ENCODE measurements at places on chromosomes 6 and 20.

- no peak for DNase-seq
Measured at GRCh38 chr20:5908981-5909380, 41.4 kb downstream of the TRMT6 start.

GRCh38 chr20:7503501-7503900 is 436.8 kb downstream of the HAO1 start:
- DNase-seq = no peak

DNA sequence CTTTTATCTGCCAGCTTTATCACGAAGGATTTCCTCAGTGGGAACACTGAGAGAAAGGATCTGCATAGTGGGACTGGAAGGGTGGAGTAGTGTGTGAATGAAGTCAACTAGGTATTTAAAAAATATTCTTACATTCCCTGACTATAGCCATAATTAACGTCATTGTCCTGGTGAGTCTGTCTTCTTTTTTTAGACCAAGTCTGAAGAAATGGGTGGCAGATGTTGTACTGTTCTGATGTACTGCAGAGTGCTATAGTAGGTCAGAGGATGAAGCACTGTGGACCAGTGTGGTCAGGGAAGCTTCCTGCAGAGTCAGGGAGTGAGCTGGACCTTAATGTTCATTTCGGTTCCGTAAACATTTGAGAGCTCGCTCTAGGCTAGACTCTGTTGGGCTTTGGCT is 11.9 kb downstream of the TULP4 start:
- no peak for DNase-seq

DNA sequence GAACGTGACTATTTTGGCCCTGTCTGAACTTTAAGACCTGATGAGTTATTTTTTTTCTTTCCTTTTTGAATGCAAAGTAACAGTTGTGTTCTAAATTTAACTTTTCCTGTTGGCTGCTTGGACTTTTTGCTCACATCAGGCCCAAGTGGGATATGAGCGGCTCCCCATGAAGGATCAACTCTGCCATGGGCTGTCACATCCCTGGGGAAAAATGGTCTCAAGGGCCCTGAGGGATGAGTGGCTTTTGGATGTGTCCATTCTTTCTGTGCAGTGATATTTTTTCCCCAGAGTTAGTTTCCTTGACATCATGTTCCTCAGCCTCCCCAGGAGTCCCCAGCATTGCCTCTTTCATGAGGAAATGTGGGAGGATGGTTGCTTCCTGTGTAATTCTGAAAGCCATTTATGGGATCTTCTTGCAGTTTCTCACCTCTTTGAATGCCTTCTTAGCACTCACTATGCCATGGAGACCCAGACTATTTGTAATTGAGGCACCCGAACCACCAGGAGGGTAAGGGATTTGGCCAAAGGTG is 92.5 kb downstream of the SLC24A3 start:
- no peak for DNase-seq

DNA sequence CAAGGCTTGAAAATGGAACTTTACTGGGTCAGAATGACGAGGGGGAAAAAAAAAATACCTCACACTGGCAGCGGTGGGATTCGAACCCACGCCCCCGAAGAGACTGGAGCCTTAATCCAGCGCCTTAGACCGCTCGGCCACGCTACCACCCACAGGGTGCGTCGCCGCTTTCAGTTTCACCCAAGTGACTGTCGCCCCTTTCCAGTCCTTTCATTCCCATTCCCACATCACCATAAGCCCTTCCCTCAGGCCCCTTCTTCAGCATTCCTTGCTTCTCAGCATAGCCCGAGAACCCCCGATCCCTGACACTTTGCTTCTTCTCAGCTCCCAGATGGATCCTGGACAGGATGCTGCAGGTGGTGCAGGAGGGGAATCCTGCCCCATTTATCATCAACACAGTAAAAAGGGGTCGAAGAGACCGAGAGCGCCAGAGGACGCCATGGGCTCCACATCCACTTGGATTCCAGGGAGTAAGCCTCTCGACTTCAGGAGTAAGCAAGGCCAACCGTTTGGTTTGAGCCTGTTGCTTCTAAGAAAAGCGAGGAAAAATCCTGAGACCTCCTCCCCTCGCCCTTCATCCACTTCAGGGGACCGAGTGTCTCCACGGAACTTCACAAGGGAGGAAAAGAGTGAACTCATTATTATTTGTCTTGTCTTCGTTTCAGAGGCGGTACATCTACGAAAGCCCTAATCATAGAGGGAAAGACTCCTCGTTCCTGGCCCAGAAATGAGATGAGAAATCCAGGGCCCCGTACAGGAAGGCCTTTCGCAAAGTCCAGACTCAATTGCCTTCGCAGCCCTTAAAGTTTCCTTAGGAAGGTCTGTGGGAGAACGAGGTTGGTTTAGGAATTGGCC is 20.0 kb upstream of the TRIM27 start:
- DNase-seq = peak; percentile 69
